Upper lobe of right lung (tissue), 1 donor: ENCODE measurements at places on chromosomes 13 and 19. TPM values are rescaled to one million over a fixed set of nuclear protein-coding genes. Genes with fewer than 3 reads are reported as not detected.

DNA sequence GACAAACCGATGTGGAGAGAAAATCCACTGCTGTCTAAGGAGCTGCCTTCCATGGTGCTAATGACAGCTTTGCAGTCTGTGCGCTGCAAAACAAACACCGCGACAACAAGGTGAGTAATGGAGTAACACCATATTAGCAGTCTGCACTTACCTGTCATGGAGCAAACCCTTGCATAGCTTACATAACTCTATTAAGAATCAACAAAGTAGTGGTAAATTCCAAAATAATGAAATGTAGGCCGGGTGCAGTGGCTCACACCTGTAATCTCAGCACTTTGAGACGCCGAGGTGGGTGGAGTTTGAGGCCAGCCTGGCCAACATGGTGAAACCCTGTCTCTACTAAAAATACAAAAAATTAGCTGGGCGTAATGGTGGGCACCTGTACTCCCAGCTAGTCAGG, 56.2 kb downstream of the PARP4 start:
- peaks cover 91% of the 10 kb centered on the region for H3K36me3 ChIP-seq
- DNase-seq = no peak
- H3K27me3 ChIP-seq = no peaks in the 10 kb centered on the region
- no peaks in the 10 kb centered on the region for H3K4me1 ChIP-seq

DNA sequence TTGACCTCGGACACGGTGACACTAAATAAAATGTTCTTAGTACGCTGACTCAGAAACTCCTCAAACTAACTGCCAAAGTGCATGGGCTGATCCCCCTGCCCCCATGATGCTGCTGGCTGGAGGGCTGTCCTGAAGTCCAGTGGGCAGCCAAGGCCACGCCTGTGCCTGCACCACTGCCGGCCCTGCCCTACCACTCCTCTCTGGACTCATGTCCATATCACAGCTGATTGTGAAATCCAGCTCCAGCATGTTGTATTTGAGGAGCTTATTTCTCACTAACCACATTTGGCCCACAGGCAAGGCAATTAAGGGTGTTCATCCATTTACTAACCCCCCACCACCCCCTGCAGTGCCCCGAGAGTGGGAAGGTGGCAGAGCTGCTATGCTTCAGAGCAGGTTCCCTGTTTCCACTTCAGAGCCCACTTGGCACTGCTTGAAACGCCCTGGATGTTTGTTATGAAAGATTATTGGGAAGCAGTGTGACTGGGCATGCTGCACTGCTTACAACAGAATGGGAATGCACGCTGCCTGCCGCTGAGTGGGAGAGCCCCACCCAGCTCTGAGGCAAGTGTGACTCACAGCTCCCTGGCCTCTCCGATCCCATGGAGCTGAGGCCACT, 114.0 kb downstream of the UQCRFS1 start:
- peak; percentile 81 for DNase-seq
- peak overlapping the region; percentile 78 for H3K27ac ChIP-seq
- peaks cover 3% of the 10 kb centered on the region for H3K4me1 ChIP-seq
- H3K36me3 ChIP-seq = no peaks in the 10 kb centered on the region
- H3K4me3 ChIP-seq = no peak overlapping the region
- no peaks in the 10 kb centered on the region for H3K27me3 ChIP-seq

GRCh38 chr13:70107498-70108281, at the start of gene ATXN8OS:
Gene ATXN8OS, plus strand, starts transcription at chr13:70107826.
- no peak within 1 kb of the TSS for H3K27ac ChIP-seq
- H3K27me3 ChIP-seq = no peaks in the 10 kb centered on the region
- no peaks in the 10 kb centered on the region for H3K36me3 ChIP-seq
- H3K4me1 ChIP-seq = no peaks in the 10 kb centered on the region
- no peak within 1 kb of the TSS for H3K4me3 ChIP-seq
- DNase-seq = no peak

- H3K4me1 ChIP-seq = peaks cover 7% of the 10 kb centered on the region
- no peak for DNase-seq
- no peaks in the 10 kb centered on the region for H3K27me3 ChIP-seq
- no peaks in the 10 kb centered on the region for H3K36me3 ChIP-seq
- H3K27ac ChIP-seq = no peak overlapping the region
- no peak overlapping the region for H3K4me3 ChIP-seq
These were observed 1.6 kb upstream of the ADAMTS10 start for GRCh38 chr19:8611877-8612806.

Gene DAND5
- total RNA-seq = not detected

DNA sequence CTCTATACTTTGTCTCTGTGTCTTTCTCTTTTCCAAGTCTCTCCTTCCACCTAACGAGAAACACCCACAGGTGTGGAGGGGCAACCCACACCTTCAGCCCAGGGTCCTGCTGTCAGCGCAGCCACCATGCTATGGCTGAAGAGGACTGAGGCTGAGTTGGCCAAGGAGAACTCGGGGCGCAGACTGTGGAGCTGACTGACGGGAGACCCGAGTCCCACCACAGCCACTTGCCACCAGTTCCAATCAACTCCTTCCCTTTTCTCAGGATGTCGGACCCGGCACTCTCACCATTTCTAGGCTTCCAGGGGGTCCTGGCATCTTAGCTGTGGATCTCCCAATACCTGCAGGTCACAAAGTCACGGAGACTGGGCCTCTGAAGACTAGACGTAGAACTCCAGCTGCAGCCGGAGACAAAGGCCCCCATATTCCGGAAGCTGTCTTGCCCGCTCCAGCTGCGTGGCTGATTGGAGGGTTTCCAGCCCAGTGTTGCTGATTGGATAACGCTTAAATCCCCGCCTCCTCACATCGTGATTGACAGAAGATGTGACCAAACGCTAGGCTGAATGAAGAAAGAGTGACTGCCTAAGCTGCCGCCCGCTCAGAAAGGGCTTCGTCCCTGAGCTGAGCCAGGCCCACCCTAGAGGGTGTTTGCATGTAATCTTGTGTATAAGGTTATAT, 63.6 kb downstream of the ZNF429 start:
- H3K27me3 ChIP-seq = no peaks in the 10 kb centered on the region
- peaks cover 3% of the 10 kb centered on the region for H3K4me1 ChIP-seq
- H3K4me3 ChIP-seq = peak overlapping the region; percentile 53
- no peaks in the 10 kb centered on the region for H3K36me3 ChIP-seq
- peak; percentile 85 for DNase-seq
- H3K27ac ChIP-seq = peak overlapping the region; percentile 79

GRCh38 chr13:77492982-77493381, 42.5 kb upstream of the SCEL start:
- H3K27me3 ChIP-seq = no peaks in the 10 kb centered on the region
- H3K27ac ChIP-seq = no peak overlapping the region
- no peaks in the 10 kb centered on the region for H3K4me1 ChIP-seq
- no peak for DNase-seq
- no peaks in the 10 kb centered on the region for H3K36me3 ChIP-seq

DNA sequence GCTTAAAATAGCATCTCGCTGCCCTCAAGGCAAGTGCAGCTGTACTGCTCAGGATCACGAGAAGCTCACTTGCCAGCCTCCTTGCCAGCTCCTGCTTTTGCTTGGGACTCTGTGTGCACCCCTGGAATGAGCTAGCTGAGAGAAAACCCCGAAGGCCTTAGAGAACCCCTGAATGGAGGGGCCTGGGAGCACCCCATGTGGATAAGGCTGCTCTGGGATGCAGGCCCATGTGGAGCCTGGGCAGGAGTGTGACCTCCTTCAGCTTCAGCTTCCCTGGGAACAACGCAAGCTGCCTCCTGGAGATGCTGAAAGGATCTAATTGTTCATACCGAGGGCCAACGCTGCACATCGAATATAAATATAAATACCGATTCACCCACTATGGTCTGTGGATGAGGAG, 109.2 kb downstream of the HSPH1 start:
- DNase-seq = no peak
- no peak overlapping the region for H3K4me3 ChIP-seq
- H3K27me3 ChIP-seq = no peaks in the 10 kb centered on the region
- no peaks in the 10 kb centered on the region for H3K4me1 ChIP-seq
- no peak overlapping the region for H3K27ac ChIP-seq

- no peak for DNase-seq
- no peaks in the 10 kb centered on the region for H3K36me3 ChIP-seq
- H3K27me3 ChIP-seq = no peaks in the 10 kb centered on the region
- no peaks in the 10 kb centered on the region for H3K4me1 ChIP-seq
- no peak overlapping the region for H3K4me3 ChIP-seq
- no peak overlapping the region for H3K27ac ChIP-seq
These were observed 104.7 kb upstream of the CLDN10 start for GRCh38 chr13:95447814-95448213.
